Keratinocyte (primary cell): ENCODE measurements at places on chromosomes 4 and X.

- DNase-seq: no peak
Measured at GRCh38 chr4:93092765-93093164, 735.8 kb upstream of the ATOH1 start.

DNA sequence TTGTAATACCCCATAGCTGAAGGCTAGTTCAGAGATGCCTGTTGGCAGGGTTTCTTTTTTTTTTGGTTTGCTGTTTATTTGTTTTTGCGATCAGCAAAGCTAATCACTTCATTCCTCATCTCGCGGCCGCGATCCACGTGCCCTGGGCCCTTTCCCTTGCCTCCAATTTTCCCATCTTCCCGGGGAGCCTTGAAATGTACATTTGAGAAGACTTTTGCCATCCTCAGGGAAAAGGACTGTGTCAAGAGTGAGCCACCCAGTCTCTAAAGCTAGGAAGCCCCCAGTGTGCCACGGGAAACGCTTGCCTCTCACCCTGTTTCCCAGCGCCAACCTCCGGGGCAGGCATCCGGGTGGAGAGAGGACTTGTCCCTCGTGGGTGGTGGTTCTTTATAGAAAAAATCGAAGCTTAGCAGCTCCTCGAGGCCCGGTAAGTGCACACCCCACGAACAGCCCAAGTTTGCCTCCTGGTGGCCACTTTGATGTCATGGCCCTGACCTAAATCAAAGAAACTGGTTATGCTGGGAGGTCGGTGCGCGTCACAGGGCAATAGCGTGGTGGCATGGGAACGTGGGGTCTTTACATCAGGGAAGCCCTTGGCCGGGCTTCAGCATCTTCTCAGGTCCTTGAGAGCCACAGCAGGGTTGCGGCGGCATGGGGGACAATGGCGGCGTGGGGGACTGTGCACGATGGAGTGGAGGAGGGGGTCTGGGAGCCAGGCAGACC lies 42.0 kb downstream of the MAP7D3 start:
- DNase-seq: no peak

- DNase-seq: no peak
Measured at GRCh38 chr4:101018836-101019235, 328.5 kb downstream of the PPP3CA start.

- no peak for DNase-seq
Measured at GRCh38 chr4:53712408-53713020, 121.2 kb upstream of the LNX1 start.

DNA sequence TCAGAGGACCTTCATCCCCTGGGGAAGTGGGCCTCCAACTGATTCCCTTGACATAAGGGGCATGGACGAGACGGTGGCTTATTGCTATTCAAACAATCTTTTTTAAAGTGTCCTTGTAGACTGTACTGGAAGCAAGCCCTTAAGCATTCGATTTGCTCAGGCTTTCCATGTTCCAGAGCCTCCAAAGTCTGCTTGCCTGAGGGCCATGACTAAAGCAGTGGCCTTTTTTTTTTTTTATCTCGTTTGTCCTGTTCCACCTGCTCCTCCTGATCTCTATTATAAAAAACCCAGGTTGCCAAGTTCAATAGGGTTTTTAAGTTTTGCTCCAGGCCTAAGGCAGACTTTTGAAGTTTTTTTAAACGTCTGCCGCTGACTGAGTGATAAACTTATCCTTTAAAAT lies 103.7 kb upstream of the AADAT start:
- peak; percentile 2 for DNase-seq

- DNase-seq: no peak
Measured at GRCh38 chr4:135256111-135256510, 1054.5 kb upstream of the PABPC4L start.

DNA sequence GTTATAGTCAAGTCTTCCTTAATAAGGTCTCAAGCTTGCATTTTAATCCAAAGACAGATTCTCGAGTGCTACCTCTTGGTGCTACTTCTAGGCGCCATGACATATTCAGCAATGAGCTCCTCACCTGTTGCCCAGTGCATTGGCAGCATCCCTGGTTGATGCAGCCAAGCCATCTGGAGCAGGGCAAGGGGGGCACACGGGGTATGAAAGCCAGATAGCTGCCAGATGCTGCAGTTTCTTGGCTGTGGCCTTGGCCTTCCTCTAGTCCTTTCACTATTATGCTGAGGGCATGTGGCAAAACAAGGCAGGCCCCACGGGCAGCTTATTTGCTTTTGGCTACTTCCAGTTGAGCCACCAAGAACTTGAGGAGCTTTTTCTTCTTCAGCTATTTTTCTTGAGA lies 168.6 kb upstream of the PGRMC2 start:
- DNase-seq: no peak

- DNase-seq: no peak
Measured at GRCh38 chr4:7526491-7526890, 91.8 kb upstream of the PSAPL1 start.

DNA sequence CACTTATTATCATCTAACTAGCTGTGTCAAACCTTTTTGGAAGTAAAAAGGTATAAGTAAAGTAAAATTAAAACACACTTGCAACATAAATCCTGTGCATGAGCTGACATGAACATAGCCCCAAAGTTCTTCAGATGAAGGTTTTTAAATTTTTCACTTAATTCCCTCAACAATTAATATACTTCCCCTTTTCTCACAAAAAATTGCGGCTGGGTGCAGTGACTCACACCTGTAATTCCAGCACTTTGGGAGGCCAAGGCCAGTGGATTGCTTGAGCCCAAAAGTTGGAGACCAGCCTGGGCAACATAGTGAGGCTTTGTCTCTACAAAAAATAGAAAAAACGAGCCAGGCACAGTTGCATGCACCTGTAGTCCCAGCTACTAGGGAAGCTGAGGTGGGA lies 16.8 kb downstream of the RASGEF1B start:
- no peak for DNase-seq

DNA sequence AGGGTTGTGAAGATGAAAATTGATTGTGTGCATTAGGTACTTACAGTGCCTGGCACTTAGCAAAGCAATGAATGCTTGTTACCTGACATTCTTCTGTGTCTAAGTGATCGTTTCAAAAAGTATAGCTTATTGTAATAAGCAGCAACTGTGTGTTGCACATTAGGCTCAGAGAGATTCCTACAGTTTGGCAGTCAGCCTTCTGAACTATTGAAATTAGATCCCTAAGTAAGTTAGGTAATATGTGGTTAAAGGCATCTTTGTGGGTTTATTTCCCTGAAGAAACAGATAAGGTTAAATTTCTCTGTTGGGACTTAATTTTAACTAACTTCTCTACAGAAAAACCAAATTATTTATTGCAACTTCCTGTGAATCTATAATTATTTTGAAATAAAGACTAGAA lies 93.4 kb downstream of the REPS2 start:
- no peak for DNase-seq

- no peak for DNase-seq
Measured at GRCh38 chr4:147761218-147761883, 29.5 kb downstream of the ARHGAP10 start.

DNA sequence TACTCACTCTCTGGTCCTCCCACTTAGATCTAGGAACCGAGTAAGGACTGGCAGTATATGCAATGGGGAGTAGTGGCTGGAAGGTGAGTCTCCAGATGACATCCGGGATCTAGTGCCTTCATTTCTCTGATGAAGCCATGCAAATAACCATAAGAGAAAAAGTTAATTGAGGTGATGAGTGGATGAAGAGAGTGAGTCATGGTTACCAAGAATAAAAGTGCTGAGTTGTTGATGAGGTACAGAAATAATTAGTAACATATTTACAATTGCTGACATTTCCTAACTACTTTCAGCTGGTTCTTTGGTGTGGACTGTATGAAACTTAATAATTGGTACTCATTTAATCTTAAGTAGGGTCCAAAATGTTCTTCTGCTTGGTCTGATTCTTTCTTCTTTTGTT lies 146.7 kb upstream of the PITX2 start:
- DNase-seq: no peak

DNA sequence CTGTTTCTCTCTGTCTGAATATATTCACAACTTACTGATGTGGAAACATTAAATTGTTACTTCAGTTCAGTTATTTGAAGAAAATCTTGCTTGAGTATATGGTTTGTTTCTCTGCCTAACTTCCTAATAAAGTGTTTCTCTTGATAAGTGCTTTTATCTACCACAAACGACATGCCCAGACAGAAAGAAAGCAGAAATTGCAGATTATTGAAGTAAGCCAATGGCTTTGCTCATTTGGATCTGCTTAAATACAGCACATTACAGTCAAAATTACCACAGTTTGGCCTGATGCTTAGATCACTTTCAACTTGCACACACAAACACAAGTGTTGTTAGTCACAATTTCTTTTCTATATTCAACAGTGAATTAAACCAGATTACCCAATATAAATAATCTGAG lies 68.0 kb downstream of the ATOH1 start:
- DNase-seq: no peak

- DNase-seq: no peak
Measured at GRCh38 chr4:70927502-70928137, 25.5 kb downstream of the MOB1B start.

DNA sequence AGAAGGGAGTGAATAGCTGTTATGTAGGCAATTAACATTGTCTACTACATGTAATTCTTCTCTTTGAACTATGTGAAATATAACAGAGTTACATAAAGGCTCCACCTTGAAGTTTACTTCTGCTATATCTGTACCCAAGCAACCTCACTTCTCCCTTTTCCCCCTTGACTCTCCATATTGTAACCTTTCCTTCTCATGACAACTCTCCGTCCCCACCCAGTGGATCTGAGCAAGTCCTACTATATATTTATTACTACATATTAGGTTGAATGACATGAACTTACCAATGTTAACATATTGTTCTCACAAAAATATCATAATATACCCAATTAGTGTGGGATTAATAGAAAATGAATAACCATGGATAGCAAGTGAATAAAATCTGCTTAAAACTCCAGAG lies 93.2 kb upstream of the ATP8A1 start:
- no peak for DNase-seq

DNA sequence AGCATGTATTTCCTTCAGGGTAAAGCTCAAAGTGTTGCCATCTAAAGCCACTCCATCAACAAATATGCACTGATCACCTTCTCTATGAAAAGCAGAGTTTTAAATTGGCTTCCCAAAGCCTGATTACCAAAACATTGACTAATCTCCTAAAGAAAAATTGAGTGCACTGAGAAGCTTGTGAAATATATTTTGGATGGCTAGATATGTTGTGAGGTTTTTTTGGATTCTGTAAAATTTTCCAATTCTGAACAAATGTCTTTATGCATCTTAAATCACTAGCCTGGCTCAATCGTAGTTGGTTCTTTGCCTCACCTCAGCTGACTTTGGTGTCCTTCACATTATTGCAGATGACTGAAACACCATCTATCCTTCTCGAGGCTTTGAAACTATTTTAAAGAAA lies 14.9 kb upstream of the EXOSC9 start:
- DNase-seq: no peak

DNA sequence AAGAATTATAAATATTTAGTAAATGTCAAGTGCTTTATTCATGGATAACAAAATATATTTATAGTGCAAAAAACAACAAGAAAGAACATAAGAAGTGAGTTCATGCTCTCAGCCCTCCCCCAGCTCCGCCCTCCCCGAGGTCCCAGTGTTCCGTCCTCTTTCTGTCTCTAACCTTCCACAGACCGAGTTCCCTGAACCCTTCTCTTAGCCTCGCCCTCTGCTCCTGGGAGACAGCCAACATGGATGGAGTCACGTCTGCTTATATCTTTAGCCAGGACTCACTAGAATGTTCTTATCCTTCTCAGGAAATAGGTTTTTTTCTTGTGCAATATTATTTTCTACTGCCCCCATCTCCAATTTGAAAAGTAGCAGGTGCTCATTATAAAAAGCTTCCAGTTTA lies 40.1 kb upstream of the HELT start:
- DNase-seq: no peak

GRCh38 chr4:25792200-25792791 lies 70.5 kb downstream of the SEL1L3 start:
- no peak for DNase-seq

DNA sequence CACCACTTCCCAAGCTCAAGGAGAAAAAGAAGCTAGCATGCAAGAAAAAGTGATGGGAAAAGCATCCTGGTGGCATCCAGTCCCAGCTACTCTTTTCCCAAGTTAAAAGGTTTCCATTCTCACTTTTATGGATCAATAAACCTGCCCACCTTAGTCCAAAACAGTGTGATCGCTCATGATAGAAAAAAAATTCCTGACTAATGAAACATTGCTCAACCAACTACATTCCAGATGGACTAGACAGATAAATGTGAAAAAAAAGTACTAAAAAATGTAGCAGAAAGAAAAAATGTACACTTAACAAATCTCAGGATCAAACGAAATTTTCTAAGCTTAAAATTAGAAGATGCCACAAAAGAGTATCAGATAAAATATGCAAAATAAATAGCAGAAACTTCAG lies 312.2 kb downstream of the TMA16 start:
- no peak for DNase-seq

DNA sequence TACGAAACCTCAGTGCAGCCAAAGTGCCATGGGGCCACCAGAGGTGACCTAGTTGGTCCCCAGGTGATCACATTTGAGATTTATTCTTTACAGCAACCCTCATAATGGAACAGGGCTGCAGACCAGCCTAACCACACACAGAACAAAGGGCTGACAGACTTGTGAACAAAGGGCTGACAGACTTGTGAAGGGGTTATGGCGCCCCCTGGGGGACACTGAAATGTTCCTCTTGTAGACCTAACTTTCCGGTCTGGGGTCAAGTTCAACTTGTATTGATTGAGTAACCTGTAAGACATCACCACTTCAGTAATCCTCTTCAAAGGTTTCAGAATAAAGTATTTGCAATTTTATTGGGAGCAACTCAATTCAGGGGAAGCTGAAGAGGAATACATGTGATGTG lies 175.9 kb upstream of the RPS6KA3 start:
- peak; percentile 52 for DNase-seq

DNA sequence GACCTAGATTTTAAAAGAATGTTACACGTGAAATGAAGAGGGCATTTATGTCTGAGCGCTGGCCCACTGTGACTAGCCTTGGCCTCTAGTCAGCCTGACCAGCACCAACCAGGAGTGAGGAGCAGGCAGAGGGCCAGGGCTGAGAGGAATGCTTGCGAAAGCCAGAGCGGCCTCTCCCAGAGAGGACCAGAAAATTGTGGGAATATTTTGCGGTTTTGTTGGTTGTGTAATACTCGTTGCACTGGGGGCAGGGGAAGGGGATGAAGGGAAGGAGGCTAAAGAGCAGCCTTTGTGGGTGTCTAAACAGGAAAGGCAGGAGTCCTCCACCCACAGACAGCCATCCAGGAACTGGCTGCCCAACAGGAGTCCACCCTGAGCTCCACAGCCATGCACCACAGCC lies 3.8 kb downstream of the GABRE start:
- DNase-seq: no peak

GRCh38 chr4:57424232-57424897 lies 314.2 kb upstream of the IGFBP7 start:
- DNase-seq: peak; percentile 73

DNA sequence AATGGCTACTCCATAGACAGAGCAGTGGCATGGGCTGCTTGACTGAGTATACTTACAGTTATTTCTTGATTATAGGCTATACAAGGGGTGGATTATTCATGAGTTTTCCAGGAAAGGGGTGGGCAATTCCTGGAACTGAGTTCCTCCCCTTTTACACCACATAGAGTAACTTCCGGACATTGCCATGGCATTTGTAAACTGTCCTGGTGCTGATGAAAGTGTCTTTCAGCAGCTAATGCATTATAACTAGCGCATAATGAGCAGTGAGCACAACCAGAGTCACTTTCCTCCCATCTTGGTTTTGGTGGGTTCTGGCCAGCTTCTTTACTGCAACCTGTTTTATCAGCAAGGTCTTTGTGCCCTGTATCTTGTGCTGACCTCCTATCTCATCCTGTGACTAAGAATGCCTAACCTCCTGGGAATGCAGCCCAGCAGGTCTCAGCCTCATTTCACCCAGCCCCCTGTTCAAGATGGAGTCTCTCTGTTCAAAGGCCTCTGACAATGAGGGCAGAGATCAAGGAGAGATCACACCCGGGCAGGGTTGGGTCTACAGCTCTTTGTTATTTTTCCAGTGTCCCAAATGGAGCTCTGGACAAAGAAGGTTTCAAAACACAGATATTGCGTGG lies 468.4 kb upstream of the PRKX start:
- DNase-seq: no peak
